ENCODE measurements at places on chromosomes 1 and 21.
A peak's percentile ranks its signal among the peaks of the same experiment; 100 is the strongest.

DNA sequence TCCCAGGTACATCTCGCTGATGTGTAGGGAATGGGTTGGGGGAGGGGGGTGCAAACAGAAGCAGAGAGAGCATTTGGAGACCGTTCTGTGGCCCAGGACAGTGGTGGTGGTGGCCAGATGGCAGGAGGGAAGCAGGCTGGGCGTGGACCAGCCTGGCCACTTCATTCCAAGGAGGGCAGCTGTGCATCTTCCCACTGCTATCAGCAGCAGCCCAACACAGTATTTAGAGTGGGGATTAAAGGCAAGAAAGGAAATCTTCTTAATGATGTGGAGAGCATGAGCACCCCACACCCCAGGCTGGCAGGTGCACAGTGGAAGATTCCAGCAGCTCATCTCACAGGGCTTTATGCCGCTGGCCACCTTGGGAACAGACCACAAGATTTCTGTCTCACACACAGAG lies 198.7 kb downstream of the NPHP4 start:
- DNase-seq: no peak

GRCh38 chr1:29392036-29392435 lies 155.7 kb downstream of the PTPRU start:
- no peak for DNase-seq

DNA sequence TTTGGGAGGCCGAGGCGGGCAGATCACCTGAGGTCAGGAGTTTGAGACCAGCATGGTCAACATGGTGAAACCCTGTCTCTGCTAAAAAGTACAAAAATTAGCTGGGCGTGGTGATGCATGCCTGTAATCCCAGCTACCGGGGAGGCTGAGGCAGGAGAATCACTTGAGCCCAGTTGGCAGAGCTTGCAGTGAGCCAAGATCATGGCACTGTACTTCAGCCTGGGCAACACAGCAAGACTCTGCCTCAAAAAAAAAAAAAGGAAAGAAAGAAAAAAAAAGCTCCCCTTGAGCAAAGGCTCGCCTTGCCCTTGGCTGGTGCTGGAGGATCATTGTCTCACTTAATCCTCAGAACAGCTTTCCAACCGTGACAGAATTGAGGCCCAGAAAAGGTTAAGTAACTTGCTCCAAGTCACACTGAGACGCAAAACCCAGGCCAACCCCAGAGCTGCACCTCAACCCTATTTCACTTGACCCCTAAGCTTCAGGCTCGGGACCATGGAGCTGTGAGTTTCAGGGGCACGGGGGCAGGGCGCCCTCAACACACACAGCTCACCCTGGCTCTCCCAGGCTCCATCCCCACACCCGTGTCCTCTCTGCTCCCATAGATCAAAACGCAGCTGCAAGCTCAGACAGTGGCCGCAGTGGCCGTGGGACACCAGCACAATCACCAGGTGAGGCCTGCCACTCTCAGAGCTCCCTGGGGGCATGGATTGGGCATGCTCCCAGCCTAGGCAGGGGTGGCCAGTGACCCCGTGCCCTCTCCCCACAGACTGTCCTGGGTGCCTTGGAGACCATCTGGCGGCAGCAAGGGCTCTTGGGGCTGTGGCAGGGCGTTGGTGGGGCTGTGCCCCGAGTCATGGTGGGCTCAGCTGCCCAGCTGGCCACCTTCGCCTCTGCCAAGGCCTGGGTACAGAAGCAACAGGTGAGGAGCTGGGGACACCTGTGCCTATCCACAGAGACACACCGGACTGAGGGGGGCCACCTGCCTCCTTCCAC lies 1.6 kb downstream of the SLC25A34 start:
- no peak for DNase-seq

GRCh38 chr1:72284084-72284347 lies 1.7 kb upstream of the NEGR1 start:
- peak; percentile 42 for DNase-seq

GRCh38 chr21:33441489-33442477 lies 38.0 kb downstream of the TMEM50B start:
- no peak for DNase-seq
